Sciatic nerve (tissue), 2 donors: ENCODE measurements at places on chromosomes 7 and 10.

DNA sequence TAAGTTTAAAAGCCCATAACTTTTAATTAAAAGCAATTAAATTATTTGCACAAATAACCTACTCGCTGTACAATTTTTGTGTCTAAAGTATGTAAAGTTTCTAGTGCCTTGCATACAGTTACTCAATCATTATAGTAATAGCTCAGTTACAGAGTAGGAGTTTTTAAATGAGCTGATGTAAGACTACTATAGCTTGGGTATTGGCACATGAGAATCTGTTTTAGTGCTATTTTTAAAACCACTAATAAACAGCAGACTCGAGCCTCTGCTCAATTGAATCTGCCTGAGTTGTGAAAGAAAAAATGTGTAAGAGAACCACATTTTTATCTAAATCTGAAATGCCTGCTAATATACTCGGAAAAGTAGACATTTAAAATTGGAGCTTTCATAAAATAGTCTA, 31.1 kb downstream of the CTNNA3 start:
- DNase-seq = no peak

DNA sequence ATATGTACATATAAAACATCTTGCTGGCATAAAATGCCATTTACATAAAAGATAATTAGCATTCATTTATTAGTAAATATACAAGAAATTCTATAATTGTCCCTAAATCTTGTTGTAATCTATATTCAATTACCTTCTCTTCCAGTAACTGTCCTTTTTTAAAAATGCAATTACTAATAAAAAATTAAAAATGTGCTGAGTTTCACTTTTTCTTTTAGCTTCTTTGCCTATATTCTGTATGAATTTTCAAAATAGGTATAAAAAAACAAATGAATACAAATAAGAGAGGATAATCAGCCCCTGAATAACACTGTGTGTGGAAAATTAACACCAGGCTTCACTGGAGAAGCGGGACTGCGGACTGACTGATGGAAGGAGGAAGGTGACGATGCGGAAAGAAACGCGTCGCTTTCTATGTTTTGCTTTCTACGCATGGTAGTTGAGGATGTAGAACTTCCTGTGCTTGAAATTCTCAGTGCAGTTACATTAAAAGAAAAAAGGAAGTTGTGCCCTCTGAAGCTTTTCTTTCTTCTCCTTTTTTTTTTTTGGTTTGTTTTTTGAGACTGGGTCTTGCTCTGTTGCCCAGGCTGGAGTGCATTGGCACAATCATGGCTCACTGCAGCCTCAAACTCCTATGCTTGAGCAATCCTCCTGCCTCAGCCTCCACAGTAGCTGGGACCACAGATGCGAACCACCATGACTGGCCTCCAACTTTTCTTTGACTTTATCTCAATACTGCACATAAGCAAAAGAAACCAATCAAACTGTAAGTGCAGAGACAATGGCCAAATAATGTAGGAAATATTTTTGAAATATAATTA, 7.4 kb upstream of the ZMYND11 start:
- DNase-seq = no peak

GRCh38 chr10:26697163-26697921, at the start of gene PDSS1:
Gene PDSS1, plus strand, starts transcription at chr10:26697701. Its CDS starts 11 bp downstream, at chr10:26697712.
- DNase-seq = peak; percentile 84

DNA sequence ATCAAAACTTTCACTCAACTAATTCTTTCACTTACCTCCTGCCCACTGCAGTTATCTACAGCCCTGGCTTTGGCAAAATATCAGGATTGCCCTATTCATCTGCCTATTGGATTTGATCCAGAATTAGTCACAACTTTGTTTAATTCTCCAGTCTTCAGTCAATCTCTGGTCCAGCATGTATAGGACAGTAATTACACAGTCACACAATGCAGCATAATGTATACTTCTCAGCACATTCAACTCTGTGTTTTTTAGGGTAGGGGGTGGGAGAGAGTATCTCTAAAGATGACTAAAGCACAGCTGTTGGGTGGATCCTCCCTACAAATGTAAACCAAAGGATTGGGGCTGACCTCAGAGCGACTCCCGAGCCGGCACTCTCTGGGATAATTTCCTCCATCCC, 17.7 kb upstream of the NRP1 start:
- no peak for DNase-seq

- DNase-seq = no peak
These were observed 253.1 kb downstream of the FZD1 start for GRCh38 chr7:91517201-91517785.

- DNase-seq = no peak
These were observed 278.8 kb downstream of the CAMK1D start for GRCh38 chr10:12628153-12628552.

DNA sequence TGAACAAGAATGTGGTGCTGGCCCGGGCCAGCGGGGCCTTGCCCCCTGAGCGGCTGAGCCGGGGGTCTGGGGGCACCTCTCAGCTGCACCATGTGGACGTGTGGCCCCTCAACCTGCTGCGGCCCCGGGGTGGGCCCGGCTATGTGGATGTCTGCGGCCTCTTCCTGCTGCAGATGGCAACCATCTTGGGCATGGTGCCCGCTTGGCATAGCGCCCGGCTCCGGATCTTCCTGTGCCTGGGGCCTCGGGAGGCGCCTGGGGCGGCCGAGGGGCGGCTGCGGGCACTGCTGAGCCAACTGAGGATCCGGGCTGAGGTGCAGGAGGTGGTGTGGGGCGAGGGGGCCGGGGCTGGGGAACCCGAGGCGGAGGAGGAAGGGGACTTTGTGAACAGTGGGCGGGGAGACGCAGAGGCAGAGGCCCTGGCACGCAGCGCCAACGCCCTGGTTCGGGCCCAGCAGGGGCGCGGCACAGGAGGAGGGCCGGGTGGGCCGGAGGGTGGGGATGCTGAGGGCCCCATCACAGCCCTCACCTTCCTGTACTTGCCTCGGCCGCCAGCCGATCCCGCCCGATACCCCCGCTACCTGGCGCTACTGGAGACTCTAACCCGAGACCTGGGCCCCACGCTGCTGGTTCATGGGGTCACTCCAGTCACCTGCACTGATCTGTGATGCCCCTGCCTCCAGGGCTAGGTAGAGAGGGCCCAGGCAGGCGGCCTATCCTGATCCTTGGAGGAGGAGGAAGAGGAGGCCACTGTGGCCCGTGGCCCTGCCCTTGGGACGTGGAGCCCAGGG, 1.1 kb upstream of the TRIP6 start:
- DNase-seq = peak; percentile 91

DNA sequence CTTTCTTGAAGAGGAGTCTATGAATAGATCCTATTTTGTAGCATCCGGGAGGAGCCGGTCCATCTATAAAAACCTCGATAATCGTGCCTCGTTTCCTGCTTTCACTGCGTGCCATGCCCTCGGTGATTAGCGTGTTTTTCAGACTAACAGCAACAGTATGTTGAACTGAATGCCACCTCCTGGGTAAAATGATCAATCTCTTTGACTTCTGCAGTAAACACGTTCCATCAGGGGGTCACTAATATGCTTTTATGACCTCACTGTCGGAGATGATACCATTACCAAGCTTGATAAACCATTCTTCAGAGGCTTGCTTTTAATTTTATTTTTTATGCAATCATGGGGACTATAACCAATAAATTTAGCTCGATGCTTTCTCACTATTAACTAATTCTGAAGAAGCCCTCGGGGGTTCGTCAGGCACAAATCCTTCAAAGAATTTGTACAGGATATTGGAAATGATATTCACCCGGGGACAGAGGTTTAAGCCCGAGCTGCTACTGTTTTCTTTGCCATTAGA, 228.3 kb downstream of the ADARB2 start:
- no peak for DNase-seq

GRCh38 chr7:44144968-44145478, 3.9 kb upstream of the MYL7 start:
- peak; percentile 60 for DNase-seq

DNA sequence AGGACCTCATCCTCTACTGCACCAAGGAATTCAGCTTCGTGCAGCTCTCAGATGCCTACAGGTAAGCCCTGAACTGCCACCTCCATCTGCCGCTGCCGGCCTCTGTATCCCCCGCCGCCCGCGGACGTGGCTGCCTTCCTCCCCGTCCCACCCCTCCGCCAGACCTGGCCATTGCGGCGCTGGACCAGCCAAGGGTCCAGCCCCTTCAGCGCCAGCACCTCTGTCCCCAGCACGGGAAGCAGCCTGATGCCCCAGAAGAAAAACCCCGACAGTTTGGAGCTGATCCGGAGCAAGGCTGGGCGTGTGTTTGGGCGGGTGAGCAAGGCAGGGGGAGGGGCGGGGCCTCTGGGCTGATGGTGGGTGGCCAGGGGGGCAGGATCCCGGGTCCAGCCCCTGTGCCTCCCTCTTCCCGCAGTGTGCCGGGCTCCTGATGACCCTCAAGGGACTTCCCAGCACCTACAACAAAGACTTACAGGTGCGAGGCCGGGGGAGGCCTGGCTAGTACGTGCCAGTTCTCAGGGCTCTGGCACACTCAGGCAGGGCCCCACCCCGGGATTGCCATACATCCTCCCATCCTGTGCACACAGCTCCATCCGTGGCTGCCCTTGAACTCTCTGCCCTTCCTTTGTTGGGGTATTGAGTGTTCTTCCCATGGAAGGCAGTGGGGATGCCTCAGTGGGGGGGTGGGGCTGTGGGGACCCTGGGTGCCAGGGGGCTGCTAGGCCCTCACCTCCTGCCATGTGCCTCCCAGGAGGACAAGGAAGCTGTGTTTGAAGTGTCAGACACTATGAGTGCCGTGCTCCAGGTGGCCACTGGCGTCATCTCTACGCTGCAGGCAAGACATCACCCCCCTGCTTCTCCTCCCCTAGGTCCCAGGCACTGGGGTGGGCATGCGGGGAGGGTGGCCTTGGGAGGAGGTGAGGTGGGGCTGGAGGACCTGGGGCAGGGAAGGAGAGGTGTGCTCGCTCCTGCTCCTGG, 13.5 kb downstream of the ASL start:
- DNase-seq = no peak

DNA sequence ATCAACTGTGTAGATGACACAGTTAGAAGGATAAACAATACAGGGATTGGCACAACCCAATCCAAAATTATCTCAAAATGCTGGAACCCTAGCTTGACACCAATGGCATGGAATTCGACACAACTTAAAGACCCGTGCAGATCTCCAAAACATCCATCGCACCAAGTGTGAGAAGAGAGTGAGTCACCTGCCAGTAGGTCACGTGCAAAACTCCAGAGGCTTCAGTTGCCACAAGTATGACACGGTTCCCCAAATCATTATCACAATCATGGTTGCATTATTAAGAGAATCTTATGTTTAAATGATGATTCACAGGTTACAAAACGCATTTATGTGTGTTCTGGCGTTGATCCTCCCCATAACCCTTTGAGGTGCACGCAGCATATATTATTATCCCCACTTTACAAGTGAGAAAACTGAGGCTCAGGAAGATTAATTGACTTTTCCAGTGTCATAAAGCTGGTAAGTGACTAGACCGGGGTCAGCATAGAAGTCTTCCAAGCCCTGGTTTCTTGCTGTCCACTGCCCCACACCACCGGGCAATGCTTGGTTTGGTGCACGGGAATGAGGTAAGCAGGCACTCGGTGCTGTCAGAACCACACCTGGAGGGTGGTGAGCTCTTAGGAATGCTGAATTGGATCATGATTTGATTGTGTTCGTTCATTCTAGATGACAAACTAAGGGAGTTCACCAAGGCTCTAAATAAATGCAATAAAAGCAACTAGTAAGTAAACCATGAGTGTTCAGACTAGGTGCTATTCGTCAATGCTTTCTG, 23.6 kb upstream of the STK17A start:
- DNase-seq = no peak

DNA sequence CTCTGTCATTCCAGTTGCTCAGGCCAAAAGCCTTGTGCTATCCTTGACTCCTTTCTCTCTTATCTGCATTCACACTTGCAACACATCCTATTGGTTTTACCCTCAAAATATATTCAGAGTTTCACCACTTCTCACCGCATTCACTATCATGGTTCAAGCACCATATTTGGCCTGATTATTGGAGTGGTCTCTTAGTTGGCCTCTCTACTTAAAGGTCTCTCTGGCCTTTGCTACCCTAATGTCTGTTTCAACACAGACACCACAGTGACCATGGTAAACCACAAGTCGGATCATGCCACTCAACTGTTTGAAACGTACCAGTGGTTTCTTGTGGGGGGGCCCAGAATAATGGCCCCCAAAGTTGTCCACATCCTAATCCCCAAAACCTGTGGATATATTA, 15.2 kb upstream of the PDZD8 start:
- DNase-seq = no peak

- no peak for DNase-seq
These were observed 137.3 kb downstream of the VTI1A start for GRCh38 chr10:112584276-112584675.

GRCh38 chr7:127907110-127908040, 123.9 kb downstream of the LRRC4 start:
- no peak for DNase-seq

- DNase-seq = no peak
These were observed 98.3 kb downstream of the CTTNBP2 start for GRCh38 chr7:117774943-117775342.

- DNase-seq = no peak
These were observed 25.7 kb downstream of the PDIA4 start for GRCh38 chr7:149002604-149003003.

- no peak for DNase-seq
These were observed 71.8 kb upstream of the EMX2 start for GRCh38 chr10:117470733-117471132.

DNA sequence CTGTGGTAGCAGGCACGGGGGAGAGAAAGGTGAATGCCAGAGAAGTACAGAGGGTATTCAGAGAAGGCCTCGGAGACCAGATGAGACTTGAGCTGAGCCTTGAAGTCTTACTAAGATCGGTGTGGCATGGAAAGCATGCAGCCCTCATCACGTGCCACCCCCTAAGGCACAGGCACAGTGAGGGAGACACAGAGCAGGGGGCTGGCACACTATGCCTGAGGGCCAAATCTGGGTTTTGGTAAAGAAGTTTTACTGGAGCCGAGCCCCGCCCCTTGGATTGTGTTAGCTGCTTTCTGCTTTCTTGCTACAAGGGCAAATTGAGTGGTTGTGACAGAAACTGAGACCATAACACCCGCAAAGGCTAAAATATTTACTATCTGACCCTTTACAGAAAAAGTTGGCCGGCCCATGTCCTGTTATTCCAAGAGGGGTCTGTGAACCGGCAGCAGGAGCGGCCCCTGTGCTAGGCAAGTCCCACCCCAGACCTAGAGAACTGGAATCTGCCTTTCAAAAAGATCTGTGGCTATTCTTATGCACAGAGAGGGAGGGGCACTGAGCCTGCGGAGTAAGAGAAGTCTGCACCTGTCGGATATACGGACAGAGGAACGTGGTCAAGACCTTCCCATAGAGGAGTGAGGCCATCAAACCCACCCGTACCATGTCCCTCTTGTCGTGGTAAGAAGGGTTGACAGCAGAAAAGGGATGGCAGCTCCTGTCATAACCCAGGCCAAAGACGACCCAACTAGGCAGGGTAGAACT, 109.3 kb upstream of the RHEB start:
- DNase-seq = no peak
